Hematopoietic multipotent progenitor cell treated with erythropoietin and hydrocortisone succinate and interleukin-3 and kit ligand, for 6 days (in vitro differentiated cells): ENCODE measurements at places on chromosomes 2 and 18.

GRCh38 chr2:122681626-122682025 is 926.2 kb downstream of the TSN start:
- DNase-seq, result peak; percentile 36

DNA sequence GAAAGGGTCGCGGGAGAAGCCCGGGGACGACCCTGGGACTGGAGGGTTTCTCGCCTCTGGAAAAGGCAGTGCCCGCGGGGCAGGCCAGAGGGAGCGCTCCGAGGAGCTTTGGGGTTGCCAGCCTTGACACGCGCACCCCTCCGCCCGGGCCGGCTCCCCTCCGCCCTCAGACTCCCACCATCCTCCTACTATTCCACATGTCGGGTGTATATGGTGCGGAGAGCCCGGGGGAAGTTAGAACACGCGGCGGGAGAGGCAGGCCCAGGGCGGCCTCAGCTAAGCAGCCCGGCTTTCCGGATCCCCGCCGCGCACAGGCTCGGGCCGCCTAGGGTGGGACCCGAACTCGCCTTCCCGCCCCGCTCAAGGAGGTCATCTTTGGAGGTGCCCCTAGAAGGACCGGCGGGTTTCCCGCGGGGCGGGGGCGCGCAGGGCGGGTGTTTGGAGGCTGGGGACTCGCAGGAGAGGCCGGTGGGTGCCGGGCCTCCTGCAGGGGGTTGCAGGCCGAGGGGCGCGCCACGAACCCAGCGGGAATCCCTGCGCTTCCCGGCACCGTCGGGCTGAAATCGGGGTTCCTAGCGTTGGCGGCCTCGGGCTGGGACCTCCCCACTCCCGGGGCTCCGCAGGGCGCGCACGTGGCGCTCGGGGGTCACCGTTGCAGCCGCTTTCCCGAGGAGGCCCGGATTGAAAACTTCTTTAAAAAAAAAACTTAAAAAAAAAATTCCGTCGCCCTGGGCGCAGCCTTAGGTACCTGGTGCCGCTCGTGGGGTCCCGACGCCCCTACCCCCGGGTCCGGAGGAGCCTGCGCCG is 3.7 kb downstream of the NFATC1 start:
- peak; percentile 52 for DNase-seq

GRCh38 chr18:11849841-11850634 is 1.2 kb upstream of the CHMP1B start:
- DNase-seq, result peak; percentile 71

- DNase-seq, result no peak
These were observed 2.0 kb downstream of the PTPN18 start for GRCh38 chr2:130357864-130358263.

- DNase-seq, result no peak
These were observed 595 bp upstream of the HDHD2 start for GRCh38 chr18:47150824-47151366.

GRCh38 chr2:66443186-66443978 is 8.5 kb downstream of the MEIS1 start:
- peak; percentile 13 for DNase-seq

GRCh38 chr2:222750533-222750932 is 79.1 kb downstream of the MOGAT1 start:
- no peak for DNase-seq

GRCh38 chr2:3468296-3468988 is 50.9 kb downstream of the ADI1 start:
- no peak for DNase-seq

GRCh38 chr2:230650585-230651137 is 62.0 kb upstream of the CAB39 start:
- DNase-seq, result peak; percentile 72

GRCh38 chr2:149278161-149278871 is 52.1 kb upstream of the LYPD6 start:
- no peak for DNase-seq

DNA sequence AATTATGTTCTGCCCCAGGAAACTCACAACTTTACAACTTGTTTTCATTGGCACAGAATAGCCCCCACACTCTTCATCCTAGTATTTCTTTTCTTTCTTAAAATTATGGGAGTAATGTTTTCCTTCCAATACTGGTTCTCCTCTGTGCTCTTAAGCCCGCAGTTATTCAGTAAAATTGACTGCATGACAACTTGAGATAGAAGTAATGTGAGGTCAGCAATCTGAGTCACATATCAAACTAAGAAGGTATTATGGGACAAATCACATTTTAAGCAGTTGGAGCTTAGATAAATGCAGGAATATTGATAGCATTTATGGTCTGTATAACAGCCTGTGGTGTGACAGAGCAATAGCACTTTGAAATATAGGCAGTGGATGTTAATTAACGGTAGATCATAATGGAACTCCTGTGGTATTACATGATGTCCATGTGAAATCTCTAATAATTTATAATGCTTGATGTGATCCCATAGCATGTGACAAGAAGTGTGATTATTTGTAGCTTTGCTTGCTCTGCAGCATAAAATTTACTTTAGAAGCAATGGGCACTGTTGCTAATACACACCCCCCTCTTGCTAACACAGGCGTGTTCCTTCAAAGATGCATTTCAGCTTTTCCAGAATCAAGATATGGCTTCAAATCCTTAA is 351.4 kb upstream of the CDH20 start:
- no peak for DNase-seq

DNA sequence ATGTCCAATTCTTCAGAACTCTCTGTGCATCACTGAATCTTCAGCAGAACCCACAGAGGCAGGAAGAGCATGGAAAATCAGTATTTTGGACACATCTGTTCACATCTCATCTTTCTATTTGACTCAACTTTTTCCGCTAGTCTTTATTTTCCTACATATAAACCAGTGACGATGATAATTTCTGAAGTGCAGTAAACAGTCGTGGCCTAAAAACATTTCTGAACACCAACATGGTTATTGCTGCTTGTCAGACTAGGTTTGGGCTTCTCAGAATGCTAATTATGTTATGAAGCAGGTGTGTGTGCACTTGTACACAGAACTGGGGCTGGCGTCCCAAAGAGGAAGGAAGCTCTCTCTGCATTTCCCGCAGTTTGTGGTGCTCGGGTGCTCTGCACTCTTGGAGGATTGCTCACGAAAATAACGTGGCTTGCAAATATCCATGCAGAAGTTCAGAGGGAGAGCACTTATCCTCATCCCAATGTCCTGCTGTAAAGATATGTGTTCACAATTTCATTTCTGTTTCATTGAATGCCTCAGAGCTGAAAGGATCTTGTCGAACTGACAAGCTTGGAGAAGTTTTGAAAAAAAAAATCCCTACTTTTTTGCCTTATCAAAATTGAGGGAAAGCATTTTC is 50.8 kb downstream of the EDAR start:
- DNase-seq, result no peak

- peak; percentile 15 for DNase-seq
These were observed 1.2 kb downstream of the THAP4 start for GRCh38 chr2:241635756-241636155.

GRCh38 chr2:135349941-135350340 is 181.1 kb downstream of the ZRANB3 start:
- no peak for DNase-seq

DNA sequence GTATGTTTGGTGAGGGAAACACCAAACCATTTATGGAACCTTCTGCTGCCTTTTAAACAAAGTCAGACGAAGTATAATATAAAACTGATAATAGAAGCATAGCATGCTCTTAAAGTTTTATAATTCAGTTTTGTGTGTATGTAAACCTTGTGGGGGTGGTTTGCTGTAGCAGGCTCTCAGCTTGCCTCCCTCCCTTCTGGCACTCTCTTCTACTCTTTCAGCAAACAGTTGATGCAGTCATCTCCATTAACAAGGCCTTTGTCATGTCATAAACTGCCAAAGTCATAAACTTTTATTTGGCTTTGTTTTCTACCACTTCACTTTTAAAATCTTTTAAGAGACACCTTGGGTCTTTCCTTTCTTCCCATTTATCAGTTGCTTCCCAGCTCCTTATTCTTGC is 448.2 kb upstream of the SETBP1 start:
- DNase-seq, result no peak

DNA sequence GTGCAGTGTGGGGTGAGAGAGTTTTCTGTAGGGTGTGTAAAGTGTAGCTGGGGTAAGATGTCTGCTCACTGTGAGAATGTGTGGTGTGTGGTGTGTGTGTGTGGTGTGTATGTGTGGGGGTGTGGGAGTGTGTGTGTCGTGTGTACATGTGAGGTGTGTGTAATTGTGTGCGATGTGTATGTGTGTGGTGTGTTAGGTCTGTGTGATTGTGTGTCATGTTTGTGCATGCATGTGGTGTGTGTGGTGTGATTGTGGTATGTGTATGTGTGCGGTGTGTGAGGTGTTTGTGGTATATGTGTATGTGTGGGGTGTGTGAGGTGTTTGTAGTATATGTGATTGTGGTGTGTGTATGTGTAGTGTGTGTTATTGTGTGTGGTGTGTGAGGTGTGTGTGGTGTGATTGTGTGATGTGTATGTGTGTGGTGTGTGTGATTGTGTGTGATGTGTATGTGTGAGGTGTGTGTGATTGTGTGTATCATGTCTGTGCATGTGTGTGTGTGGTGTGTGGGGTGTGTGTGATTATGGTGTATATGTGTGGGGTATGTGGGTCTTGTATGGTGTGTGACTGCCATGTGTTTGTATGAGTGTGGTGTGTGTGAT is 241.7 kb upstream of the HDAC4 start:
- no peak for DNase-seq

DNA sequence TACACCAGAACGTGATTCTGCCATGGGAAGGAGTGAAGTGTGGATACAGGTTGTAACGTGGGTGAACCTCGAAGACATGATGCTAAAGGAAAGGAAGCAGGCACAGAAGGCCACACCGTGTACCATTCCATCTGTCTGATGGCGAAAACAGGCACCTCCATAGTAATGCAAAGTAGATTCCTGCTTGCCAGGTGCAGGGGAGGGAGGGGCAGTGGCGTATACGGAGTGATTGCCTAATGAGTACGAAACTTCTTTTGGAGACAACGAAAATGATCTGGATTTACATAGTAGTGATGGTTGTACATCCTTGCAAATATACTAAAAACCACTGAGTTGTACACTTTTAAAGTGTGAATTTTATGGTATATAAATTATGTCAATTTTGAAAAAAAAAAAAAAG is 106.7 kb downstream of the GBX2 start:
- DNase-seq, result no peak

GRCh38 chr2:74658516-74658915 is 4.5 kb downstream of the SEMA4F start:
- DNase-seq, result no peak

DNA sequence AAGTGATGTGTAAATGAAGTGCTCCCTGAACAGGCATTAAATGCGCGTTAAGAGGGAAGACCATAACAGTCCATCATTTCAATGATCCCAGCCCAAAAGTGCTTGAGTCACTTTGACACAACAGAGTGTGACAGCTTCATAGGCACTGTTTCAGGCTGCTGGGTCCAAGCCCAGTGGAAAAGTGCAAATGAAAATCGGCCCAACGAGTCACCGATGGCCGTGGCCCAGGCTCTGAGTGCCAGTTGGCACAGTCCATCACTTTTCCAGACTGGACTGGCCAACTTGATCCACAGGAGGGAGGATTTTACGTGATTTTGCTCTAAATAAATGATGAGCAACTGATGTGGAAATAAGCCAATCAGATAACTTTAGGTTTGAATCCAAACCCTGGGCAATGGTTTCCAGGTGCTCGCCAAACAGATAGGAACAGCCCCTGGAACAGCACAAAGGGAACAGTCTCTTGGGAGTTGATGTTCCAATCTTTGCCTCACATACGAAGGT is 114.0 kb downstream of the SP3 start:
- DNase-seq, result no peak

DNA sequence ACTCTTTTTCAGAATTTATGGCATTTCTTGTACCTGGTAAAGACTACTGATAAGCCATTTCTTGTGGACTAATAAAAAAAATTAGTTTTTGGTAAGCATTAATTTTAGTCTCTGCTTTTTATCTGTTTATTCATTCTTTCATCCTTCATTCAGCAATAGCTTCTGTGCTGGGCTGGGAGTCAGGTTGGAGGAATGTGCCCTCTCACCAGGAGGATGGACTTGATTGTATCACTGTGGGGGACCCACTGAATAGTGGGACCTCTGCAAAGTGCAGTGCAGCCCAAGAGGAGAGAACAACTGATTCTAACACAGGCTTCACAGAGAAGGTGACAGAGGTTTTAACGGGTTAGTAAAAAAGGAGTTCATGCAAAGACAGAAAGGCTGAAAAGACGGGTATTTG is 39.1 kb downstream of the CDC42EP3 start:
- no peak for DNase-seq

- no peak for DNase-seq
These were observed 70.3 kb upstream of the CTLA4 start for GRCh38 chr2:203797276-203797675.
